ENCODE measurements at places on chromosomes 7 and 10.
A peak's percentile ranks its signal among the peaks of the same experiment; 100 is the strongest.

GRCh38 chr10:28798428-28798955 is 121.2 kb downstream of the BAMBI start:
- DNase-seq, result no peak

DNA sequence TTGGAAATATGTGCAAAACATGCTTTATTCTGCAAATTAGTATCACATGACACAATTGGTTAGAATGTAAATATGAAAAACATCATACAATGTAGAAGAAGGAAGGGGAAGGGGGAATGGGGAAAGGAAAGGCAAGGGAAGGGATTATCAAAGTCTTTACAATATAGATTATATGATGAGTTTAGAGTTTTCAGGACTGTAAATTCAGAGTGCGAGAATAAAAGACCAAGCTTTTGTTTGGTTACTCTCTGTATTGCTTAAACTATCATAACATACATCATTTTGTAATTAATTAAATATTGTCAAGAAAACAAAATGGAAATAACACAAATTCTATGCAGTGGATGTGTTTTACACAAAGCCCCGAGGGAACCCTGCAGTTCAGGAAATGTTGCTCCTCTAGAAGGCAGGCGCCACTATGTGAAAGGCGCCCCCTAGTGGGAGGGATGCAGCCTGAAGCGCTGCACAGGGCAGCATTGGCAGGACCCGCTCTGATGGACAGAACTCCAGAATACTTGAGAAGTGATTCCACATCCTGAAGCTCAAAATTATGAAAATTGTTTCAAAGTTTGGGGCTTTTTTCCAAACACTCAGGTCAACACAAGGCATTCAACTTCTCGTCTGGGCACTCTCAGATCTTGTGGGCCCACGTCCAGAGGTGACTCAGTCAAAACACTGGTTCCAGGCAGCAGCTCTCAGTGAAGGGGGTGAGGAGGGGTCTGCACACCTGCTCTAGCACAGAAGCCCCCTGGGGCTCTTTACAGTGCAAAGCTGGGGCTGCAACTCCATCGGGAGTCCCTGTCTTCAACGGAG is 31.6 kb upstream of the TMEM254 start:
- DNase-seq, result peak; percentile 64

DNA sequence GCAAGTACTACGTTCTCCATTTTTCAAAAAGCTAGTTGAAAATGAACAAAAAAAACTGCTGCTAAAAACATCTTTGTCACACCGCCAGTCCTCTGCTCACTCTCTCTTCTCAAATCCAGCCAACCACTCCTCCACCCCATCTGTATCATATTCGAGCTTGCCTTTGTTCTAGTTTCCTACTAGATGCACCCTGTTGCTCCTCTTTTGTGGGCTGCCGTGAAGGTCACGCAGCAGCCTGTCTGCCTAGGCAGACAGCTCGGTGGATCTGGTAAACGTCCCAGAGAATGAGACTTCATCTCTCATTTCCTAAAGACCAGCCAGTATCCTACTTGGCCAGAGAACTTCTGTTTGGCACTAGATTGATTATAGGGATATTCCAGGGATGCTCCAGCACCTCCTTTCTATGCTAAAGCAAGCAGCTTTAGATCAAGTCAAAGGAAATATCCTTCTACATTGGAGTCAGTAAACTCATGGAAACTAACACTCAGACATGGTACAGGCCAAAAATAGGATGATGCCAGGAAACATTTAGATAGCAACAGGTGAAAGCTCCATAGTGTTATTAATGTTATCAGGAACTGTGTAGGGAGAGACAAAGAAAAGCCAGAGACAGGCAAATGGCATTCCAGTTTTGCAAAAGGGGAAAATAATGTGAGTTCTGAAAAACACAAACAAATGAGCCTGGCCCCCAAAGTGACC is 8.7 kb upstream of the PLXNA4 start:
- DNase-seq, result no peak

GRCh38 chr10:89279421-89279869 is 22.4 kb upstream of the IFIT2 start:
- no peak for DNase-seq

GRCh38 chr7:37901236-37901827 is 15.3 kb downstream of the SFRP4 start:
- DNase-seq, result no peak

- DNase-seq, result no peak
Observed at GRCh38 chr7:8290645-8291308, 28.8 kb upstream of the ICA1 start.

DNA sequence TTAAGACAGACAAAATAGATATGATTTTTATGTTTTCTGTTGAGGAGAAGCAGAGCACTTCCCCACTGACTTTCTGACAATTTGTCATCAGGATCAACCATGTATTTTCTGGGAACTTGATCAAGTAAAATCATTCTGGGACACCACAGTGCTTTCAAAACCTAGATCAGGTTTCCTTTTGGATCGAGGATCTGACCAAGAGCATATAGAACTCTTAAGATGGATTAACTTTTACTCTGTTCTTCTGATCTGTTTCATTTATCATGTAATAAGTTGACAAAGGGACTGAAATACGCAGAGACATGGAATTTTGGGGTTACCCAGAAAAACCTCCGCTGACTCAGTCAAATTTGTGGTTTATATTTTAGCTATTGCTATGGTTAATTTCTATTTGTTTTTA is 136.0 kb upstream of the WNT16 start:
- no peak for DNase-seq

GRCh38 chr10:115003396-115003795 is 65.4 kb downstream of the TRUB1 start:
- no peak for DNase-seq

- DNase-seq, result no peak
Observed at GRCh38 chr10:127618797-127619196, 69.7 kb downstream of the NPS start.

DNA sequence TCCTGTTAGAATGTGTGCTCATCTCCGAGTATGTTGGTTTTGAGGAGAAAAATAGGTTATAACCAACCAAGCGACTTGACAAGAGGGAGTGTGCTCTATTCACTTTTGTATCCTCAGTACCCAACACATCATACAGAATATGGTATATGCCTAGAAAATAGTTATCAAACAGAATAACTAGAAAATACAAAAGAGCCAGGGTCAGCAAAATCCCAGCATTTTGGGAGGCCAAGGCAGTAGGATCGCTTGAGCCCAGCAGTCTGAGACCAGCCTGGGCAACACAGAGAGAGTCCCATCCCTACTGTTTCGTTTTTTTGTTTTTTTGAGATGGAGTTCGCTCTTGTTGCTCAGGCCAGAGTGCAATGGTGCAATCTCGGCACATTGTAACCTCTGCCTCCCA is 257.9 kb downstream of the PARD3 start:
- DNase-seq, result no peak

- DNase-seq, result no peak
Observed at GRCh38 chr7:87028636-87029035, 30.8 kb downstream of the ELAPOR2 start.

- no peak for DNase-seq
Observed at GRCh38 chr7:44320794-44321371, 4.5 kb downstream of the CAMK2B start.

DNA sequence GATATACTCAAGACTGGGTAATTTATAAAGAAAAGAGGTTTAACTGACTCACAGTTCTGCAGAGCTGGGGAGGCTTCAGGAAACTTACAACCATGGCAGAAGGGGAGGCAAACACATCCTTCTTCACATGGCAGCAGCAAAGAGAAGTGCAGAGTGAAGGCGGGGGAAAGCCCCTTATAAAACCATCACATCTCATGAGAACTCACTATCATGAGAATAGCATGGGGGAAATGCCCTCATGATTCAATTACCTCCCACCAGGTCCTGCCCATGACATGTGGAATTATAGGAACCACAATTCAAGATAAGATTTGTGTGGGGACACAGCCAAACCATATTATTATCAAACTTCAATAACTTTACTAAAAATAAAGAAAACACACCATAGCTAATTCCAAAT is 30.4 kb upstream of the JAZF1 start:
- peak; percentile 6 for DNase-seq

GRCh38 chr7:103912891-103913605 is 76.4 kb downstream of the RELN start:
- no peak for DNase-seq

DNA sequence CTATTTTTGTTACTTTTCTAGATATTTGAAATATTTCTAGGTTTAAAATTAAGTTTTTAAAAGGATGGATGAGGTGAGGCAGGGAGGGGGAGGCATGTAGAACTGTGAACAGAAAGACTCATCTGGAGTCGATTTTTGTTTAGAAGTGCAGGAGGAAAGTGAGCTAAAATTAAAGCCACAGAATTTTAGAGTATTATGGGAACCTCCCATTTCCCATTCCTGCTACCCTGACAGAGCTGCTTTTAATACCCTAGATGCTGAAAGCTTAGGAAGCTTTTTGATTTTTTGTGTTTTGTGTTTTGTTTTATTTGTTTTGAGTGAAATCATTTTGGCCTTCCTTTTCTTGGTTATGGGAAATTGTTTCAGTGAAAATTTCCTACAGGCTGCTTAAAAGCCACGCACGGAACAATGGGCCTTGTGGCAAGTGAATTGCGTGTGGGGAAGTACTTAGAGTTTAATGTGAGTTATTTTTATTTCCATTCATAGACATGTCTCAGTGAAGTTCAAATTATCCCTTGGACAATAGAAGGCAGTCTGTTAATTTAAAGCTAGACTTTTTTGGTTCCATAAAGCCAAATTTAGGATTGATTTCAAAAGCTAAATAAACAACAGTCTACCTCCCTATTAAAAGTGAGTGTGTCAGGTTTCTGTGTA is 102.0 kb upstream of the HDAC9 start:
- no peak for DNase-seq

GRCh38 chr7:27992097-27992496 is 188.5 kb downstream of the JAZF1 start:
- DNase-seq, result no peak

DNA sequence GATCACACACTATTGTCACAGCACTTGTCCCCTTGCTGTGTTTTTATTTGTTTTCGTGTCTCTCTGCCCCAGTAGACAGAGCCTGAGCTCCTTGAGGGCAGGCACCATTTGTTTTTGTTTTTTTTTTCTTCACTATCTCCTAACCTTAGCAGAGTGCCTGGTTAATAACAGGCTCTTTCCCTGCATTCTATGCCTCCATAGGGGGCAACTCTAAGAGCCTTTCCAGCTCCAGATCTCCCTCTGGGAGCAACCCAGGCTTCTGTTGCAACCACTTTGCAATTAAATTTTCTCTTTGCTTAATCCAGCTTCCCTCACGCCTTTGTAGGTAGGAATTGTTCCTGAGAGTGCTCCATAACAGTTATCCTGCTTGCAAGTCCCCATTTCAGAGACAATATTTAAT is 148.4 kb downstream of the PLXDC2 start:
- no peak for DNase-seq

DNA sequence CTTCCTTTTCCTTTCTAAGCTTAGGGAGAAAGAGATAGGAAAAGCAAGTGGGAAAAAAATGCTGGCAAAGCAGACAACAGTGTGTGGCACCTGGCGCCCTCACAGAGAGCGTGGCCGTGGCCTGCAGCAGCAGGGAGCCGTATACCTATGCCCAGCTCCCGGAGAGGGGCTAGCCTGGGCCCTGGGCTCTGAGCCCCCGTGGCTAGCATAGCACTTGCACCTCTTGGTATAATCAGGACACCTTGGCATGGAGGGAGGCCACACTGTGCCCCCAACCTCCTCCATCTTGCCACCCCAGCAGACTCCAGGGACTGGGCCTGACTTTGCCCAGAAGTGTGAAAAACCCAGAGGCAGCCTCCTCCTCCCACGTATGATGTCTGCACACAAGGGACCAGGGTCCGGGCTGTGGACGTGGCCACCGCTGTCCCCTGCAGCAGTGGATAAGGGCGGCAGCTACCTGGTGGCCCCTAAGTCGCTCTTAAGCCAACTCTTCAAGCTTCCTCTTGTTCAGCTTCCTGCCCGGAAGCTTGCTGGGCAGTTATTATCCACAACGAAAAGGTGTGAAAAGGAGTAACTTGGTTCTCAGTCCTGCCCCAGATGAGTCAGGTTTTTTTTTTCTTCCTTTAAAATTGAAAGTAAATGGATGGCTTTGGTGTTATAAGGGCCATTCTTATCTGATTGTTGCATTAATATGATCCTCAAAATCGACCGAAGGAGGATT is 249.1 kb upstream of the PITRM1 start:
- DNase-seq, result no peak

GRCh38 chr10:117226813-117227451 is 14.0 kb upstream of the SLC18A2 start:
- DNase-seq, result no peak

DNA sequence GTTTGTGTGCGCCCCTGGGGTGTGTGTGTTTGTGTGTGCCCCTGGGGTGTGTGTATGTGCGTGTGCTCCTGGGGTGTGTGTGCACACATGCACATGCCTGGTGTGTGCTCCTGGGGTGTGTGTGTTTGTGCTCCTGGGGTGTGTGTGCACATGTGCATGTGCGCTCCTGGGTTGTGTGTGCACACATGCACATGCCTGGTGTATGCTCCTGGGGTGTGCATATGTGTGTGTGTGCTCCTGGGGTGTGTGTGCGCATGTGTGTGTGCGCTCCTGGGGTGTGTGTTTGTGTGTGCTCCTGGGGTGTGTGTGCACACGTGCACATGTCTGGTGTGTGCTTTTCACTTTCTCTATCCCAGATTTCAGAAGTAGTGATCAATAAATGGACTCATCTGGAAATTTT is 321.0 kb downstream of the WDR37 start:
- no peak for DNase-seq

DNA sequence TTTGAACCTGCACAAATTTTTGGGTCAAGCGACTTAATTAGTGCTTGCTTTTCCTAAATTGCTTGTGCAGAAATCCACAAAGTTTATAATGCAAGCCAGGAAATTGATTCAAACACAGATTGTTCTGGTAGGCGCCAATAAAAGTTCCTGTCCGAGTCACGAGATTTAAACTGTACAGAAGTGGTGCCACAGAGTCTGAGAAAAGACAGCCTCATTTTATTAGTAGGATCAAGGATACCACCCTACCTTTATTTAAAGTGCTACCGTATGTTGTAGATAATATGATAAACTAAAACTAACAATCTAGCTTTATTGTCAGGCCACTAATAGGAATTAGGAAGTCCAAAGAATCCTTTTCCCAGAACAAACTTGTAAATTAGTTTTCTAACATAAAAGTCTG is 696.7 kb downstream of the TNS3 start:
- no peak for DNase-seq

DNA sequence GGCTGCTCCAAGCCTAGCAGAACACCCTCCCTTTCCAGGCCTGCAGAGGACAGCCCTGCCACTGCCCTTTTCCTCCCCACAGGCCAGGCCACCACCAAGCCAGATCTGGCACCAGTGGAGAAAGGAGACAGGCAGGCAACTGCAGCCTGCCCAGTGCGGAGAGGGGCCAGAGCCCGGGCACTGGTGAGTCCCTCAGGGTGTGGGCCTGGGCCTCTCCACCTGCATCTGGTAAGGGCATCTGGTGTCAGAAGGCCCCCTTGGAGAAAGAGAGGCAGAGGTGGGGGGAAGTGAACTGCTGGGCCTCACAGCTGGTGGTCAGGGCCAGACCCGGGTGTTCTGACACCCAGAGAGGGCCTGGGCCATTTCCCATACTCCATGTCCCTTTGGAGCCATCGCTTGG is 27.9 kb downstream of the ZNF783 start:
- DNase-seq, result no peak

DNA sequence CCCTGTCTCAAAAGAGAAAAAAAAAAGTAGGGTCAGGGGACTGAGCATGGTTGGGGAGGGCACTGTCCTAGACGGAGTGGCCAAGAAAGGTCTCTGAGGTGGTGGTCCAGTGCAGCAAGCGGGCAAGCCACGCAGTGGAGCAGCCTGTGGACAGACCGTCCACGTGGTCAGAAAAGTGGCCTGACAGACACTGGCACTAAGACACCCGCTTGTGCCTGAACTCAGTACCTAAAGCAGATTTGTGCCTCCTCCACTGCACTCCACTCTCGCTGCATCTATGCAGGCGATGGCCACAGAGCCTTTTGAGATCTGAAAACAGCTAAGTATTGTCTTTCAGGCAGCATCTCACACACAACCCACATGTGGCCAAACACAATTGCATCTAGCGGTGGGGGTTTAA is 8.8 kb downstream of the ASB10 start:
- no peak for DNase-seq

Data from activated T-cell treated with anti-CD3 and anti-CD28 coated beads for 48 hours (primary cell).